ENCODE measurements at places on chromosomes 12 and 14. TPM values are rescaled to one million over a fixed set of nuclear protein-coding genes. Genes with fewer than 3 reads are reported as not detected.

DNA sequence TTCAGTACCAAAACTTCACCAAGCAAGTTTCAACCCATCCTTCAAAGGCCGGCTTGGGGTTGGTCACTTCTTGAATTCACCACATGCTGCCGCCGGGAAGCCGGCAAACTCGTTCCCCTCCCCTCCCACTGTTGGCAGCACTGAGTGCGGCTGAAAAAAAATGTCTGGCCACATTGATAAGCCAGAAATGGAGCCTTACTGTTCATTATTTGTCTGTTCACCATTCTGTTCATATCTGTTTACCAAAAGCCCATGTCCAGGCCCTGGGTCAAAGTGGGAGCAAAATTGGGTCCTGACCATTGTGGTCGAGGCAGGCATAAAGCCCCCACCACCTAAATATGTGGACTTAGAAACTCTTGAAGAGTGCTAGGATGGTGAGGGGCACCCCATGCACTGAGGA is 7.3 kb upstream of the HSP90AA1 start:
- DNase-seq, result no peak

DNA sequence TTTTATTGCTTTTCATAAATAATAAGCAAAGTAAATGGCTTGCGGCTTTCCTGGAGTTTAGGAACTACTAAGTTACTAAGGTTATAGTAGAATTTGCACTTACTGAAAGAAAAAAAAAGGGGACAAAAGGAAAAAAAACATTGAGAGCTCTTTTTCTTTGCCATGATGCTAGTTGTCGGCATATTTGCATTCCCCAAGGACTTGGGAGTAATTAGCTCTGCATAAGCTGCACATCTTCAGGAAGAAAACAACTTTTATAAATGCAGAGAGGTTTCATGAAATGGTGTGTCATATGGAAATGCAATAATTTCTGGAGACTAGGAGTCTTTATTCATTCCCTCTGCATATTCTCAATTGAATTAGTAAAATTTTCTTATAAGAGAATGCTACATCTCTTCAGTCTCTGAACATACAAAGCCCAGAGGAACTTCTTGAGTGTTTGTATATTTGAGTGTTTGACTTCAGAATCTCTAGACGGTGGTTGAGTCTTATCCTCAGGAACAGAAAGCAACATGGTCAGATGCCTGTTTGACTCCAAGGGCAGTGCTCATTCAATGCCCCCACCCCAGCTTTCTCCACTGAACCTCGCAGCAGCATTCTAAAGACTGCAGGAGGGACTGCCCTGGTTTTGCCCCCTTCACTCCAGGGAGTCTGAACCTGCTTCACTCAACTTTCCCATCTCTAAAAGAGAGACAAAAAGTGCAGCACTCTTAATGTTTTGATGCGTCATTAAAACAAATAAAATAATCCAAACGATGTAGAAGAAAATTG is 158.9 kb upstream of the EEA1 start:
- no peak for DNase-seq

GRCh38 chr12:81078469-81079196 is 754 bp downstream of the ACSS3 start:
- DNase-seq, result no peak

DNA sequence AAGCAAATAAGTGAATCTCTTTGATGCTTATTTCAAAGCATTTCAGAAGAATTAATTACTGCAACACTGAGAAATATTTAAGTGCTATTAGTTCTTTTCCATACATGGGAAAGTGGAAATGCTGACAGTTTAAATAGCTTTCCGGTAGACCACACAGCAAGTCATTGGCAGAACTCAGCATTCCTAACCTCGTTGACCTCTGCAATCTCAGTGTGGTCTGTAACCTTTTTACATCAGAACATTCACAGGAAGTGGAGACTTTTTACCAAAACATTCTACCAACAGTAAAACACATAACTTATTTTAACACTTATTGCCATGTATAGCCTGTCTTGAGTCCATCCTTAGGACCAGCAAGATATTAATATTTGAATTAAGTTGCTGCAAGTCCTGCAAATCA is 249.5 kb upstream of the DCN start:
- no peak for DNase-seq

- no peak for DNase-seq
Observed at GRCh38 chr12:118436002-118436730, 59.8 kb downstream of the SUDS3 start.

DNA sequence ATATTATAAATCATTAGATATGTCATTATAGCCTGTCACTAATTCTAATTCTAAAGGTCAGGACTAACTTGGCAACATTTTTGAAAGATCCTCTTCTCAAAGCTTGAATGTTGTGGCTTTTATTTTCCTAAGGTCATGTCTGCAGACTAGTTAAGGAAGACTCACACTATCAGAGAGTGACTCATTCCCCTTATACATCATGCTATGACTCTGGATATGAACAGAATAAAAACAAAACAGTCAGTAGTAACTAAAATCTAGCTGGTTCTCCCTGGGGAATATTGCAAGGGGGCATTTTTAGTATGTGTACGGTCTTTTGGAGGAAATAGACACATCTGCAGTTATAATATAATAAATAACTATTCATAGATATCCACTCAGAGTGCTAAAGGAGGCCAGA is 170.6 kb downstream of the SLC2A13 start:
- DNase-seq, result no peak

- DNase-seq, result no peak
Observed at GRCh38 chr12:18951218-18951617, 178.3 kb upstream of the PLEKHA5 start.

DNA sequence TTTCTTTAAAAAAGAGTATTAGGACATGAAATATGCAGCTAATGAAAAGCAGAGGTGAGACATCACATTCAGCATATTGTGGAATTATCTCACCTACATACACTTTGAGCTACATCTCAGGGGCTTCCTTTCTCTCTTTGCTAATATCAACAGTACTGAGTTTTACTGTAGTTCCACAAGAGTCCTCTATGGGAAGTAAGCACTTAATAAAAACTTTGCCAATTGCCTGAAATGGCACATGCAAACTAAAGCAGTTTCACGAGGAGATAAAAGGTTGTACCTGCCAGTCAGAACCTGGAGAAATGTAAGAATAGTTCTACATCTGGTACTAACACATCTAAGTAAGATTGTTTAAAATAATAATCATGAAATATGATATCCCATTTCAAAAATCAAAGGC is 73.5 kb upstream of the GPHB5 start:
- DNase-seq, result no peak

DNA sequence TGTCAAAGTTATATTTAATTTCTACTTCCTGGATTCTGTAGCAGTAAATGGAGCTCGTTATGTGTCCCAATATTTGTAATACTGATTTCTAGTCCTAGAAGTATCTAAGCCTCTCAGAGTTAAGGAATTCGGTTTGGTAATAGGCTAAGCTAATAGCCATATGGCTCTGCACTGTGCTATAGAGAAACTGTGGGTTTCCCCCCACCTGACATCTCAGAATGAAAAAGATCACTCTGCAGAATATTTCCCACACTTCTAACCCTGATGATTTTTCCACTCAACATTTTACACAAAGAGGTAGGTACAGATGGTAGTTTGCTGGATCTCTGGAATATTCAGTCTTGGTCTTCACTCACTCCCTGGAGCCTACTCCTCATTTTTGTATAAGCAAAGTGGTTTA is 71.2 kb downstream of the BORCS5 start:
- DNase-seq, result no peak

DNA sequence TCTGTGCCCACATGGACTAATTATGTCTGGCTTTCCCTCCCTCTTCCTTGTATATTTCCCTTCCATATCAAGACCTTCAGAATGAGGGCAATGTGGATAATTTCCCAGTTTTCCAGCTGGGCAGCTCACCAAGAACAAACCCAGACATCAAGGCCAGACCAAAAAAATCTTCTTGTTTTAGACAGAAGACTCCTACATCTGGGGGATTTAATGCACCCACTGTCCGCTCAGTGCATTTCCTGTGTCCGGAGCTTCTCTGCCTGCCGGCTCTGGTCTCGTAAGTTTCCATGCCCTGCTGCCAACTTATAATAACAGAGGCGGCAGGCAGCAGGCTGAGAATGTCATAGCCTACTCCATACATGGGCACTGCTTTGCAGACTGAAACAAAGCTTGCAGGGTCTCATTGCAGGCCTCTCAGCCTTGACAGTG is 207.2 kb upstream of the BCL2L14 start:
- no peak for DNase-seq

DNA sequence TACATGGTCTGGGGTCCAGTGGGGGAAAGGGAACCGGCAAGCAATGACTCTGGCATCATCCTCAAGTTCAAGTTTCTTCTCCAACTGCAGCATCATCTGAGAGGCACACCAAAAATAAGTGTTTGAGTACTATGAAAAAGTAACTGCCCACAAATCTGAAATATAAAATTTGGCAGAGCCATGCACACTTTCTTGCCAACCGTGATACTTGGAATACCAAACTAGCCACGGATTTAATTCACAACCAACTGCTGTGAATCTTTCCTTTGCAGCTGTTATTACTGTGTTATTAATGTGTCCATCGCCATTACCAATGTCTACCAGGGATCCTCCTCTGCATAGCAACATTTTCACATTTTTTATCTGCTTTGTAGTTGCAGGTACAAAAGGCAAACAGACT is 74.6 kb downstream of the GXYLT1 start:
- DNase-seq, result peak; percentile 13

DNA sequence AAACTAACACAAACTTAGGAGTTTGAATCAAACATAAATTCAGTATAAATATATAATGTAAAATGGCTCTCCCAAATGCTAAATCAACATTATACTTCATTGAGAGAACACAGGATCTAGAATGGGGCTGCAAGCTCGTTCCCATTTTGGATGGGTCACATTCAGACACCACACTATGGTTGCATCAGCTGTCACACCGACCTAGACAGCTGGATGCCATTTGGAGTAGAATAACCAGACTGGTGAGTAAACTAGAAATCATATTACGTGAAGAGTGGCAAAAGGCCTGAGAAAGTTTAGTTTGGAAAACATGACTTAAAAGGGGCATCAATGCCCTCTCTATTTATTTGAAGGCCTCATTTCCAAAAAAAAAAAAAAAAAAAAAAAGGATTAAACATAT is 430.4 kb downstream of the NPAS3 start:
- DNase-seq, result no peak

DNA sequence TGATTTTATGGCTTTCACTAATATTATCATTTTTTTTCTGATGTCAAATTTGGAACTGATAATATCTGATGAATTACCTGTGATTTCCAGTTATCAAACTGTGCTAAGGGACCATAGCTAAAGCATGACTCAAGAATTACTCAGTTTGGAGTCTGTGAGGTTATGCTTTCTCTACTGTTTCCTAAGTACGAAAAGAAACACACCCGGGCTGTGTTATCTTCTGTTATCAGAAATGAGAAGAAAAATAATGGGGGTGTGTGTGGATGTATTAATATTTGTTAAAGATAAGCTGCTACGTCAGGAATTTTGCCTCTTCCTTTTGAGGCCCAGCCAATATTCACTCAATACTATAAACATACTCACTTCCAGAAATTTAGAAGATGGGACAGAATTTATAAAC is 1401.9 kb upstream of the FLRT2 start:
- DNase-seq, result no peak

DNA sequence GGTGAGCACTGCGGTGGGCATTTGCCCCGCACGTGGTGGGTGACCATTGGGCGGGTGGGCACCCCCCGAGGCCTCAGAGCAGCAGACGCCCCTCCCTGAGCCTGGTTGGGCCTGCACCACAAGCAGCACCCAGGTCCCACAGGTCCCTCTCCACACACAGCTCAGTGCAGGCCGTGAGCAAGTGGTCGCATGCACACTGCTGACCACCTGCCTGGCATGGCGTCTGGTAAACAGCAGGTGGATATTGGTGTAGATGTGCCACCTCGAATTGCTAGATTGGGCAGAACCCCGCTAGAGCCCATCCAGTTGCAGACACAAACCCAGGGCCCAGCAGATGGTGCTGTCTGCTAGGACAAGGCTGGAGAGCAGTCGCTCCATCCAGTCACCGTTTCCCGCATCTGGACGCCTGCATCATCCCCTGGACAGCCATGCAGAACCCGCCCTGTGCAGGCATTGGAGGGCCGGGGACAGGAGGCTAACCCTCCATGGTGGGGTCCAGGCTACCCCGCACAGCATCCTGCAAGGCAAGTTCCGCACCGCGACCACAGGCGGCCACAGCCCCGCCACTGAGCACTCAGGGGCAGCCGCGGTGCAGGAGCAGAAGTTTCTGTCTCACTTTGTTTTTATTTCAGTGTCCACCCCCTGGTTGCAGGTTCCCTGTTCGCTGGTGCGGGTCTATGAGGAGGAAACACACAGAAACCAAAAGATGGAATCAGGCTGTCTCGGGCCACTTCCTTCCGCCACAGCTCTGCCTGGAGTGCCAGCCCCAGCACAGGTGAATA is 45.6 kb upstream of the RIMBP2 start:
- no peak for DNase-seq

MARCHF9 gene
- 8.3 TPM for polyA plus RNA-seq

STK38L gene
- 26.9 TPM for polyA plus RNA-seq

IL31 gene
- polyA plus RNA-seq, result not detected

POU6F1 gene
- polyA plus RNA-seq, result 7.9 TPM

CLEC4A gene
- 1.4 TPM for polyA plus RNA-seq

Data from forelimb muscle (tissue), 1 donor.